ENCODE measurements at places on chromosomes 3 and 15. TPM values are rescaled to one million over a fixed set of nuclear protein-coding genes. Genes with fewer than 3 reads are reported as not detected.

C3orf80 gene
- total RNA-seq = 0.22 TPM

PPP1R14D gene
- total RNA-seq = not detected

NPAP1 gene
- total RNA-seq = not detected

ZNF660 gene
- total RNA-seq = 0.49 TPM

PLA1A gene
- total RNA-seq = 2.0 TPM

TJP1 gene
- total RNA-seq = 111 TPM

CMTM6 gene
- total RNA-seq = 11.3 TPM

CADM2 gene
- total RNA-seq = 0.76 TPM

C2CD4B gene
- 2.5 TPM for total RNA-seq

MASP1 gene
- 129 TPM for total RNA-seq

CNTN3 gene
- 3.4 TPM for total RNA-seq

SPTBN5 gene
- 3.5 TPM for total RNA-seq

ARPP21 gene
- total RNA-seq = not detected

ATP8B4 gene
- total RNA-seq = 6.1 TPM

EAF2 gene
- total RNA-seq = 3.3 TPM

CASR gene
- total RNA-seq = not detected

CAMP gene
- 1.5 TPM for total RNA-seq

TGM5 gene
- total RNA-seq = not detected

FGD5 gene
- 16.5 TPM for total RNA-seq

HHATL gene
- 440 TPM for total RNA-seq

NAALADL2 gene
- 5.2 TPM for total RNA-seq

FAM81A gene
- total RNA-seq = 11.0 TPM

PKM gene
- 1,022 TPM for total RNA-seq

APOD gene
- 327 TPM for total RNA-seq

FRMD5 gene
- 43.0 TPM for total RNA-seq

PLA2G4D gene
- not detected for total RNA-seq

SPSB4 gene
- 7.1 TPM for total RNA-seq

TRIM71 gene
- not detected for total RNA-seq

BNC1 gene
- 0.19 TPM for total RNA-seq

CCDC13 gene
- 0.41 TPM for total RNA-seq

ITIH3 gene
- total RNA-seq = 0.43 TPM

ISLR gene
- total RNA-seq = 13.8 TPM

GP9 gene
- not detected for total RNA-seq

PPM1L gene
- 63.9 TPM for total RNA-seq

PARP15 gene
- 0.51 TPM for total RNA-seq

LRTM1 gene
- total RNA-seq = not detected

CD96 gene
- total RNA-seq = 0.35 TPM
